Germinal center (tissue), 1 donor: ENCODE measurements at places on chromosomes 3 and 15.
A peak's percentile ranks its signal among the peaks of the same experiment; 100 is the strongest.

GRCh38 chr3:53182764-53183355, 21.9 kb downstream of the PRKCD start:
- no peak for DNase-seq

DNA sequence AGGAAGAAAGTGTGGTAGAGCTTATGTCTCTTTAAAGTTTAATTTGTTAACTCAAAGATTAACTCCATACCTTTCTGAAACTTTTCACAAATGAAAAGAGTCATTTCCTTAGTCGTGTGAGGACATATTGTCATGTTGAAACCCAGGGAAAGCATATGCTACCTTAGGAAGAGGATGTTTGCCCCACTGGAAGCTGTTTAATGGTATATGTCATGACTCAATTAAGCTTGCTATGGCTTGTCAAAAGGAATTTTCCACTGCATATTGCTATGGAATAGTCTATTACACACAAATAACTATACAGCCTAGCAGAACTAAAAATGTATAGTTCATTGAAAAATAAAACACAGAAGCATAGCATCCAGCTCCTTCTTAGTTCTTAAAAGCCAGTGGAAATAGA, 69.9 kb downstream of the NSUN3 start:
- no peak for DNase-seq

DNA sequence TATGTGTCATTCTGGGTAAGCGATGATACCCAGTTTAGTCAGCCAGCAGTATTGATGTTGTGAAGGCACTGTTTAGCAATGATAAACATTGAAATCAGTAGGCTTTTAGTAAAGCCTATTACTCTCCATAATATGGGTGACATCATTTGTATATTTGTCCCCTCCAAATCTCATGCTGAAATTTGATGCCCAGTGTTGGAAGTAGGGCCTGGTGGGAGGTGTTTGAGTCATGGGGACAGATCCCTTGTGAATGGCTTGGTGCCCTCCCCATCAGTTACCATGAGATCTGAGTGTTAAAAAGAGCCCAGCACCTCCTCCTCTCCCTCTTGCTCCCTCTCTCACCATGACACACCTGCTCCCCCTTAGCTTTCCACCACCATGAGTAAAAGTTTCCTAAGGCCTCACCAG, 31.4 kb upstream of the FAN1 start:
- DNase-seq, result no peak

- peak; percentile 18 for DNase-seq
These were observed 1.3 kb downstream of the ADAM10 start for GRCh38 chr15:58748040-58748851.

DNA sequence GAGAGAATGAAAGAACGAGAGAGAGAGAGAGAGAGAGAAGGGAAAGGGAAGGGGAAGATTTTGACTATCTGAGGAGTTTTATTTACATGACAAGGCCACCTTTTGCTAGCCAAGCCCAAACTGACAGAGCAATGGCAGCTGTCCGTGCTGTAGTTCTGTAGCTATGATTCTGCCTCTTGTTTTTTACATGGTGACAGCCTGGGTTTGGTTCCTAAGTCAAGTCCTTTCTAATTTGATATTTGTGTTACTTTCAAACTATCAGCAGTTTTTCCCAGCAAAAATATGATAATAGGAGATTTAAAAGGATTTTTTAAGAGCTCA, 26.3 kb upstream of the MFGE8 start:
- DNase-seq, result no peak

- no peak for DNase-seq
These were observed 49.2 kb upstream of the LRRFIP2 start for GRCh38 chr3:37223576-37223975.

GRCh38 chr3:47884603-47885002, 81.7 kb downstream of the DHX30 start:
- DNase-seq, result no peak

DNA sequence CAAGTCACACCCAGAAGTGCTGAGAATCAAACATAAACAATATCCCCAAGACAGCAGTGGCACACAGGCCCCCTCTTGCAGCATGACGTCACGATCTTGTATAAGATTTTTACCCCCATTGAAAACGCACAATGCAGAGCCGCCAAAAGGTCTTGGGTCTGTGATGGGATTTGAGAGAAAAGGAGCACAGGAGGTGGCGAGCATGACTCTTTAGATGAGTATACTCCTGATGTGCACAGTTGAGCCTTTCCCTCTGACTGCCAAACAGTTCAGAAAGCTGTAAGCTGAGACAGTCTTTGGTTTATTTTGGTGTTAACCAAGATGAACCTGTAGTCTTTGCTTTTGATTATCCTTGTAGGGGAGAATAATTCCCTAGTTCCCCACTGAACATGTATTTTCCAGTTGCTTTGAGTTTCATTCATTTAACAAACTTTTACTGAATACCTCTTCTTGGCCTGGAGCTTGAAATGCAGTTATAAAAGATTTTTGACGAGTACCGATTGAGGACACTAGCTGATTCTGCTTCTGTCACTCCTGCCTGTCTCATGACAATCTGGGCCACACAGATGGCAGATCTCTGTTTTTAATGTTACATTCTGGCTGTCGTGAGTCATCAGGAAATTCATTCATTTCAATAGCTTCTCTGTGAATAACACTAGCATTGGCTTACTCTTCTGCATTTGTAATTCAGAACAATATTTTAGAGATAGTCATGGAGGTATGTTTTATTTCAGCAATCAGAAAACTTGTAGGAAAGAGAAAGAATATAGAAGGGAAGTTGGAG, 28.9 kb downstream of the CFAP91 start:
- DNase-seq, result no peak

DNA sequence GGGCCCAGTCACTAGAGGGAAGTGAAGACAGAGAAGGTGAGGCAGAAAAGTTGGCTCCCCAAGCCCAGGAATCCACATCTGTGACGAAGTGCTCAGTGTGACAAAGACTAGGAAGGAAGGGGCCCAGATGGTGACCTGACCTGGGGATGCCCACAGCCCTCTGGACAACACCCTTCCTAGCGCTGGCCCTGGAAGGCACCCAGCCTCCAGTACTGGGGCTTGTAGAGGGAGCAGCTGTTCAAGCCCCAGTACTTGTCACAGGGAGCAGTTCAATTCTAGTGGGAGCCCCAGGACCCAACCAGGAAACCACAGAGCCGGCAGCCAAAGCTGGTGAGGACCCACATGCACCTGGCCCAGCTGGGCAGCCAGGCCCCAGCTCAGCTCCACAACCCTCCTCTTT, 190.8 kb downstream of the XXYLT1 start:
- DNase-seq, result no peak

- DNase-seq, result no peak
These were observed 1134.8 kb downstream of the ROBO1 start for GRCh38 chr3:78632925-78633553.

DNA sequence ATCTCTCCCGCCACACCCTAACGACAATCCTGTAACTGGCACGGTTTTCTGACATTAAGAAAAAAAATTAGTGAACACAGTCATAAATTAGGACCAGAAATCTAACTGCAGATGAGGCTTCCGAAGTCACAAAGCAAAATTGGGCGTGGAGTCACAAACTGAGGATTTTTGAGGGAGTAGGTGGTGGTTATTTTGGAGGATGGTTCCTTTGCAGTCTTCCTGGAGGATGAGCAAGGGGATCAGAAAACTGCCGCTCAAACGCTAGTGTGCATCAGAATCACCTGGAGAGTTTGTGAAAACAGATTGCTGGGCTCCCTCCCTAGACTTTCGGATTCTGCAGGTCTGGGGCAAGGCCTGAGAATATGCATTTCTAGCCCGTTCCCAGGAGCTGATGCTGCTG, 334.8 kb downstream of the RORA start:
- no peak for DNase-seq

- DNase-seq, result peak; percentile 61
These were observed 559 bp downstream of the PKM start for GRCh38 chr15:72230197-72231065.

DNA sequence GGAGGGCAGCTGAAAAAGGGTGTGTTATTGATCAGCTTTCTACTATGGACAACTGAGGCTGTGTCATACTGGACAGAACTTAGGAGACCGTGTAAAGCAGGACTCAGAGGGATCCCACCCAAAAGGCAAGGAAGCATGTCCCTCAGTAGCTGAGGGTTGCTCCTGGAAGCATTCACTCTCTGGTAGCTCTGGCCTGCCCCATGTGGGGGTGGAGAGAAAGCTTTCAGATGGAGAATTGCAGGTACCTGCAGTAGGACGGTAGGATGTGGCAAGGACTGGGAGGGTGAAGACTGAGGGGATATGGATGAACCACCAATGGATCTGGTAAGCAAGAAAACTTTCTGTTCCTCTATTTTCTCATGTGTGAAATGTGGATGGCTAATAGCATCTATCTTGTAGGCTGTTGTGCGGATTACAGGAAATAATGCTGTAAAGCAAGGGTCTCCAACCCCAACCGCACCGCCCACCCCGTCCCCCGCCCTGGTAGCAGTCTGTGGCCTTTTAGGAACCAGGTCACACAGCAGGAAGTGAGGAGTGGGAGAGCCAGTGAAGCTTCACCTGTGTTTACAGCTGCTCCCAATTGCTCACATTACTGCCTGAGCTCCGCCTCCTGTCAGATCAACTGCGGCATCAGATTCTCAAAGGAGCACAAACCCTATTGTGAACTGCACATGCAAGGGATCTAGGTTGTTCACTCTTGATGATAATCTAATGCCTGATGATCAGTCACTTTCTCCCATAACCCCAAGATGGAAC, 157.7 kb upstream of the PROK2 start:
- DNase-seq, result no peak

DNA sequence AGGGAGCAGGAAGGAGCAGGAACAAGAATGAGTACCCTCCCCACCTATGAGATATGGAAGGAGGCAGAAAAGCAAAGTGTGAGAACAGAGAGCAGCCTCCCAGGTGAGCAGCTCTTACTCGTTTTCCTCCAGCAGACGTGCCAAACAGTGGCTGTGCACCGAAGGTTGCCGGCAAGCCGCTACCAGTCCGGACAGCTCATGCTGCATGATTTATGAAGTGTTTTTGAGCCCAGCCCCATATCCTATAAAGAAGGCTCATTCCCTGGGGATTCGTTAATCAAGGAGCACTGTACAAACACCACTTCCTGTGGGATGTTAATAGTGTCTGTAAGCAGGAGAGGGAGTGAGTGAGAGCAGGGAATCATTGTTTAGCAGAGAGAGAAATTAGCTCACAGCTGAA, 118.3 kb upstream of the FOXB1 start:
- no peak for DNase-seq

DNA sequence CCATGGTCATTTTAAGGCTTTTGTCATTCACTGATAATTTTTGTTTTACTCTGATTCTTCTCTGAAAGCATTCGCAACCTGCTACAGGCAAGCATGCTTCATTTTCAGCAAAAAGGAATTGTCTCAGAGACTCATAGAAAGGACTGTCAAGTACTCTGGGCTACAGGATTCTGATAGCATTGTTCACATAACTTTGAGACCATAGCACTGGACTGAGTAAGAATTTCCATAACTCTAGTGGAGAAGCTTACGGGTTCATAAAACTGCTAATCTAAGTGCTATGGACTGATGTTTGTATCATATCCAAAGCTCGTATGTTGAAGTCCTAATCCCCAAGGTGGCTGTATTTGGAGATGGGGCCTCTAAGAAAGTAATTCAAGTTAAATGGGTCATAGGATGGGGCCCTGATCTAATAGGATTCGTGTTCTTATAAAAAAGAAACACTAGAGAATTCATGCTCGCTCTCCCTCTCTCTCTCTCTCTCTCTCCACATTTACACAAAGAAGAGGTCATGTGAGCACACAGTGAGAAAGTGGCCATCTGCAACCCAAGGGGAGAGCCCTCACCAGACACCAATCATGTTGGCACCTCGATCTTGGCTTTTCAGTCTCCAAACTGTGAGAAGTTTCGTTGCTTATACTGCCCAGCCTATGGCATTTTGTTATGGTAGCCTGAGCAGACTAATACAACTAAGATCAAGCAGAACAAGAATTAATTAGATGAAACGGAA, 60.4 kb downstream of the CRYGS start:
- DNase-seq, result no peak

- DNase-seq, result peak; percentile 86
These were observed 664 bp downstream of the PARP3 start for GRCh38 chr3:51942603-51943450.

GRCh38 chr3:86985181-86985826, 5.6 kb downstream of the VGLL3 start:
- no peak for DNase-seq

GRCh38 chr3:11059090-11059798, 66.7 kb downstream of the SLC6A1 start:
- DNase-seq, result peak; percentile 25

- no peak for DNase-seq
These were observed 476.4 kb upstream of the AGTR1 start for GRCh38 chr3:148221303-148221702.

DNA sequence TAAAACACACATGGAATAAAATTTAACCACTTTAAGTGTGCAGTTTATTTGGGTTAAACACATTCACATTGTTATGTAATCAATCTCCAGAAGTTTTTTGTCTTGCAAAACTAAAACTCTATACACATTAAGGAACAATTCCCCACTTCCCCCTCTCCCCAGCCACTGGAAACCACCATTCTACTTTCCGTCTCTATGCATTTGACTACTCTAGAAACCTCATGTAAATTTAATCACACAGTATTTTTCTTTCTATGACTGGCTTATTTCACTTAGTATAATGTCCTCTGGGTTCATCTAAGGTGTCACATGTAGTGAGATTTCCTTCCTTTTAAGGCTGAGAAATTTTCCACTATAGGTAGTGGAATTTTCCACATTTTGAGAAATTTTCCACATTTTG, 568.7 kb upstream of the UBE2E2 start:
- no peak for DNase-seq

DNA sequence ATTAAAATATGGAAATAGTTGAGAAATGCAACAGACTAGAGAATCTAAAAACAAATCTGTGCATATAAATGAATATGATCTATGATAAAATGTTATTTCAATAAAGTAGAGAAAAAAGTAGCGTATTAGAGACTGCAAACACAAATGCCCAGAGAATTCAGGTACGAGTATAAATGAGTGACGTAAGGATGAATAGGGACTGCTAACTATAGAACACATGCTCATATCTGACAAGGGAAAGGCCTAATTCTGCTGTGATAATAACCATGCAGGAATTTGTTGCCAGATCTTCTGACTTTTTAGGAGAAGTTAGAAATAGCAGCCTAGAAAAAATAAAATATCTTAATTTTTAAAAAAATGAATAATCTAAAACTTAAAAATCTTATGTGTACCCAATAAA, 73.1 kb downstream of the ESYT3 start:
- no peak for DNase-seq

DNA sequence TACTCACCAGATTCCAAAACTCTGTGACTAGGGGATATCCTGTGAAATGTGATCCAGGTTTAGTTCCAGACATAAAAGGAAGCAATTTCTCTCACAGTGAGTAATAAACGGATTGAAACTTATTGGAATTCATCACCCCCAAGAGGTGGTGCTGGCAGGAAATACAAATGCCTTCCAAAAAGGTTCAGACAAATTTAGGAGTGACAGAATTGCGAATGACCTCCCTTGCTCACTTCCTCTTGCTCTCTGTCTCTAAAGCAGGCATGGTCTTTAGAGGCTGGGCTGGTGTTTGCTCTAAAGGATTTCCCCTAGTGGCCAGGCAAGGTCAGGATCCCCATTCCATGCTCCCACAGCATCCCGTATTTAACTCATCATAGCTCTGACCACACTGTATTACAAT, 449.4 kb upstream of the PPP2R3A start:
- DNase-seq, result no peak
